ENCODE measurements at places on chromosomes 2 and 18.

DNA sequence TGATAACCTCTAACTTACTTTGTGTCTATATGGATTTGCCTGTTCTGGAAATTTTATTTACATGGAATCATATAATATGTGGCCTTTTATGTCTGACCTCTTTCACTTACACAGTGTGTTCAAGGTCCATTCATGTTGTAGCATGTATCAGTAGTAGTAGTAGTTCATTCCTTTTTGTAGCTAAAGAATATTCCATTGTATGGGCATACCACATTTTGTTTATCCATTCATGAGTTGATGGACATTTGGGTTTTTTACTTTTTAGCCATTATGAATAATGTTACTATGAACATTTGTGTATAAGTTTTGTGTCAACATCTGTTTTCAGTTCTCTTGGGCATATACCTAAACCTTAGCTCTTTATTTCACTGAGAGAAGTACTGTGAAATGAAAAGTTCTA, 11.5 kb downstream of the BBS5 start:
- DNase-seq, result no peak

- no peak for DNase-seq
These were observed 134.1 kb downstream of the ANKRD44 start for GRCh38 chr2:197176522-197176921.

DNA sequence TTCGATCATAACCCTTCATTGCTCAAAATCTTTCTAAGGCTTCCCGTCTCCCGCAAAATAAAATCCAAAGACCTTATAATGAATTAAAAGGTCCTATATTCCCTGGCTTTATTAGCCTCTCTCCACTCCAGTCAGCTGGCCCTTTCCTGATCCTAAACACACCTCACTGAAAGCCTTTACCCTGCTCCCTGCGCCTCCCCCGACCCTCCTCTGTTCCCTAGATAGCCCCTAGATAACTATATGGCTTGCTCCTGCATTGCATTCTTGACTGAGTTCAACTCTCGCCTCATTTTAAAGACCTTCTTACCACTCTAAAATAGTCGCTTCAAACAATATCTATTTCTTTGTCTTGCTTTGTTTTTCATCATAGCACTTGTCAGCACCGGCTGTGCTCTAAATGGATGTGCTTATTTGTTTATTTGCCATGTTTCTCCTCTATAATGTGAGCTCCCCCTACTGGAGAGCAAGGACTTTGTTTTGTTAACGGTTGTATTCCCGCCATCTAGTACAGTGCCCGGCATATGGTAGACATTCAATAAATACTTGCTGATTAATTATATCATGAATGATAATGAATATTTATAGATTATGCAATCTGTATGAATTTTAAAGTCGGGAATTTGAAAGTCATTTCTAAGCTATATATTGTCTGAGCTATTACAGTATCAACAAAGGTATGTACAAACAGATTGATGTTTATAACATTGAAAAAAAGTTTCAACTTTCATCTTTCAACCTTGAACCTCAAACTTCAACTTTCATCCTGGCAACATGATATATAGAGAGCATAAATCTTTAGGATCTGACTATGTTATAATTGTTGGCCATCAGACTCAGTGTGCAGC, 32.4 kb upstream of the VIT start:
- DNase-seq, result no peak

DNA sequence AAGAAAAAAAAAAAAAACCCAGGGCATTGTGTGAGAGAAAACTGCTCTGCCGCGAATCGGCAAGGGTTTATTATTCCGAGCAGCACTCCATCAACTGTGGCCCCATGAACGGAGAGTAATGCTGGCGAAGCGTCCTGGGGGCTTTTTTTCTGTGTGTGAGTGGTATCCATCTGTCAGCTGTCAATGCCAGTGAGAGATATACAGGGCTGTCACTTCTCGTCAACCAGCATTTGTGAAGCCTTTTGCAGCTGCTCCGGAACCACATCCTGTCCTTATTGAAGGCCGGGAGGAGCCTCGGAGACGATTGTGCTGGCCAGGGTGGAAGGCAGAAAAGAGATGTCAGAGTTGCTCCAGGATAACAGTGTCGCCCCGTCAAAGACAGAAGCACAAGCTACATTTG, 356.9 kb upstream of the SMIM21 start:
- no peak for DNase-seq

- no peak for DNase-seq
These were observed 37.0 kb downstream of the TMEFF2 start for GRCh38 chr2:192157776-192158175.

- peak; percentile 17 for DNase-seq
These were observed 10.4 kb upstream of the FAM228A start for GRCh38 chr2:24164416-24164973.

DNA sequence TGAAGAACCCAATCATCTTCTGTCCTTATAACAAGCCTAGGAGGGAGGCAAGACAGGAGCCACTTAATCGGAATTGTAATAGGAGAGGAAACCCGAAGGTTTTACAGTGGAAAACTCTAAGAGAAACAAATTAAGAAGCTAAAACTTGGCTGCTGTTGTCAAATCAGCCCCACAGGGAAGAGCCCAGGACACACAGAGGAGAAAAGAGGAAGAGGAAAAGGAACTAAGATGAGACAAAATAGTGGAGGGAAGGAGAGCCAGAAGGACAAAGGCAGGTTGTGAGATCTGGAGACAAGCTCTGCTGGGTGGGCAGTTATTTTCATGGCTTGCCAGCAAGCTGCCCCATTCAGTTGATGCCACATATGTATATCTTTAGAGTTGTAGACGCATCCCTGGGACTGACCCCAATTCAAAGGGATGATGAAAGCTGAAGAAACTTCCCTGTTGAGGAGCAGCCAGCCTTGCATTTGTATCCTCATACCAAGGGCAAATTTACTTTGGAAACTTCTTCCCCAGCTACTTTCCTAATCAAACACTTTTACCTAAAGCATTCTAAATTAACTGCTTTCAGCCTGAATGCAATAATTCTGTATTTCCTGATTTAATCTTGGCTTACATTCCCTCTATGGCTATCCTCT, 499.8 kb upstream of the MEIS1 start:
- no peak for DNase-seq

DNA sequence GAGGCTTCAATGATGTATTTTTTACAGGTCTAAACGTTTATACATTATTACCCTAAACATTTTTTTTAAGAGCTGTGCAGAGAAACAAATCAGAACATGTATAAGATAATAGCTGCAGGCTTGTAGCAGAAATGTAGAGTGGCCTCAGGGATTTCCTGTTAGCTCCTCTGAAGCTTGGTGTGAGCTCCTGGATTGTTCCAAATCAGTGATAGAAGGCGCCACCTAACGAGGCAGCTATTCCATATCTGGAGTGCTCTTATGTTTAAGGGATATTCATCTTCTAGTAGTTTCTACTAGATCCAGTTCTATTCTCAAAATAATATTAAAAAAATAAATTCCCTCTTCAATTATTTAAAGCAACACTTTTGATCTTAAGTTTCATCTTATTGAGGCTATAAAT, 93.1 kb downstream of the LRP1B start:
- no peak for DNase-seq

DNA sequence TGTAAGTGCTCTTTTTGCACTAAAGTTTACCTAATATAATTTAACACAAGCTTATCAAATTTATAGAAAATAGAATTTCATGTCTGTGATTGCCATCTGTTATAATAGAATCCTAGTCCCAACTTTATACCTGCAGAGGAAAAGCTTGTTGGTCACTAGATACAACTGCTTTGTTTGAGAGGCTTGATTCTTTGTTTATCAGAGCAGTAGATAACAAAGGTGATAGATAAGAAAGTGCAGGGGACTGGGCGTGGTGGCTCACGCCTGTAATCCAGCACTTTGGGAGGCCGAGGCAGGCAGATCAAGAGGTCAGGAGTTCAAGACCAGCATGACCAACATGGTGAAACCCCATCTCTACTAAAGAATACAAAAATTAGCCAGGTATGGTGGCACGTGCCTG, 528.0 kb downstream of the STK39 start:
- DNase-seq, result no peak

DNA sequence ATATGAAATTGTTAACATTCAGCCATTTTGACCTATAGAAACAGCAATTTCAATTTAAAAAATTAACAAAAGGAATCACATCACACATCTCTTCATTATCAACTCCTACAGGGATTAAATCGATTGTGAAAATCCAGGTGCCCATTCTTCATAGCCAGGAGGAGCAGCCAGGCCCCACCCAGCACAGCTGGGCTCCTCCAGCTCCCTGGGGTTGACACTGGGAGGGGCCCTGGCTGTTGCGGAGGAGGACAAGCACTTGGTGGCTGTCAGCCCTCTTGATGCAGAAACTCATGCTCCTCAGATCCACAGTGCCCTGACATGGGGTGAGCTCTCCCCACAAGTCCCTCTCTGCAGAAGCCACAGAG, 99.8 kb downstream of the FAM210A start:
- DNase-seq, result no peak

- no peak for DNase-seq
These were observed 233.0 kb downstream of the ACTR3 start for GRCh38 chr2:114122930-114123329.

- no peak for DNase-seq
These were observed 2.2 kb upstream of the DLX1 start for GRCh38 chr2:172082944-172083627.

GRCh38 chr2:109463891-109464290, 149.9 kb downstream of the SEPTIN10 start:
- no peak for DNase-seq
